ENCODE measurements at places on chromosomes 2 and 18.

DNA sequence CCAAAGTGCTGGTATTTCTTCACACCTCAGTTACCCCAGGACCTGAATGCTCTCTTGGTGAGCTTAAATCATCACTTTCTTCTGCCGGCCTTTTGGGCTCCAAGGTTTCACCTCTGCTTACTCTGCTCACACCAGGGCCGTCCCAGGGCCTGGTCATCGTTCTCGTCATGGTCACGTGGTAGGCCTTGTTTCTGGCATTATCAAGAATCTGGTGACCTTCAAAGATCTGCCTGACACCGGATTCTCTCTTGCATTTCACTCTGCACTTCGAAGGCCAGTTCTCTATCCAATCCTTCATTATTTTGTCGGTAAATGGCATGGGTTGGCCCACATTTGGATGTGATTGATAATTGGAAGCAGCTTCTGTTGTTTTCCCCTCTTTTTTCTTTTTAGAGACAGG, 80.5 kb downstream of the HRH4 start:
- DNase-seq: no peak

DNA sequence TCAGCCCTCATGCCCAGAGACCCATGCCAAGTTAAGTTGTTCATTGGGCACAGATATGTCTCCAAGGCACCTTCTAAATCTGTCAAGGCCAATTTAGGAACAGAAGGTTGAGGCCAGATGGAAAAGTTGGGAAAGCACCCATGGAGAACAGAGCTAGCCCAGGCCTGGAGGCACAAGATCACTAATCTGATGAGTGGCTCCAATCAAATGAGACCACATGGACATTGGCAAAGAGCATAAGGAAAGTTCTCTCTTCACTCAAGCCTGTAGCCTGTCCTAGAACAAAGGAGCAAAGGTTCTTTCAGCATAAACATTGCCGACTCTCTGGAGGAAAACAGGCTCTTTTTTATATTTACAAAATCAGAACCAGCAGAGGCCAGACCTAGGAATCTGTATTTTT, 154.8 kb downstream of the RNF152 start:
- no peak for DNase-seq

DNA sequence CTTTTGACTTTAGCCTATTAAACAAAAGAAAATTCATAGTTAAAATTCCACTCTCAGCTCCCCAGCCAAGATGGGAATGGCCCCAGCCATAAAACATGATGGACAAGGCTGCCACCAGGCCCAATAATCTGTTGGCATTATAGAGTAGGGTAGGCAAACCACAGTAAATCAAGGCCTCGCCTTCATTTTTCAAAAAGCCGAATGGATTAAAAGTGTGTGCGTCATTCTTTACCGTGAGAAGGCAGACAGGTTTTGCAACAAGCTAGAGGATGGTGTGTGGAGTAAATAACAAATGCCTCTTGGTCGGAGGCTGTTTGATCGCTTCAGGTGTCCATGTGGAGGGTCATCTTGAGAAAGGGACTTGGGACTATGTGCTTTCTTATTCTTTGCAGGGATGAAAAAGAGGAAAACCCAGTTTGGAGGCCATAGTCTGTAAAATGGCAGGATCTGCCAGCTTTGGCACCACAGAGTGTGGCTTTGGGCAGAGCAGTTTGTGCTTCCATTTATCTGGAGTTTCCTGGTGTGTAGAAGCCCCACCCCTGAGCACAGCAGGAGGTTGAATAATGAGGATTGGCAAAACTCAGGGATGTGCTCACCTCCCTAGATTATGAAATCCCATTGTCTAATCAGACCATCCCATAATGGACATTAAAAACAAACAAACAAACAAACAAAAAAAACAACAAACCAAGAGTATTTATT, 57.1 kb upstream of the ITGB6 start:
- DNase-seq: no peak

DNA sequence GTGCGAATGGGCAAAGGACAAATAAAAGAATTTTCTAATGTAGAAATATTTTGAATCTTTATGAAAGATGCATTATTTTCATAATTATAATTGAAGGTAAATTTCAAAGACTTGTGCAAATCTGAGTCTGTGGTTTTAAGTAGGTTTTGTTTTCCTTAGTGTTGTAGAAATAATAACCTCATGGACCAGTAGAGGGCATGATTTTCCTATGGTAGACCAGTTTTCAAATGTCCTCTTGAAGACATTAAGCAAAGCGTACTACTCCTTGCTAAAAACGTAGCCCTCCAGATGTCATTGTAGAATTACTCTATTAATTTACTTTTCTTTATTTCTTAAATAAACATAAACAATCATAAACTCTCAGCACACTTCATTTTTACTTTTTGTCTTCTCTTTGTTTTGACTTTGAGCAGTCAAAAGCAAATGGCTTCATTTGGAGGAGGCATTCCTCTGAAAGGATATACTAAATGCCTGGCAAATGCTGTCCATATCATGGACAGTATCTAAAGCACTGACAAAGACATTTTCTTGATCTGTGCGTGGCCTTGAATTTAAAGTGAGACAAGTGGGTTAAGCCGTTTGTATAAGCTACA, 85.8 kb upstream of the FAM237A start:
- peak; percentile 37 for DNase-seq

- no peak for DNase-seq
Measured at GRCh38 chr2:160224060-160224459, 24.0 kb upstream of the ITGB6 start.

DNA sequence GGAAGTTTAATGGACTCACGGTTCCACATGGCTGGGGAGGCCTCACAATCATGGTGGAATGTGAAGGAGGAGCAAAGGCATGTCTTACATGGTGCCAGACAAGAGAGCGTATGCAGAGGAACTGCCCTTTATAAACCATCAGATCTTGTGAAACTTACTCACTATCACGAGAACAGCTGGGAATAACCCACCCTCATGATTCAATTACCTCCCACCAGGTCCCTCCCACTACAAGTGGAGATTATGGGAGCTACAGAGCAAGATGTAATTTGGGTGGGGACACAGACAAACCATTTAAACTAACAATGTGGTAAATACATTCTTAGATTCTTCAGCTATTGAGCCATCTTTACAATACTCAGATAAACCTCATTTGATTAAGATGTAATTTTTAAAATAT, 176.1 kb downstream of the SH3BP4 start:
- no peak for DNase-seq

DNA sequence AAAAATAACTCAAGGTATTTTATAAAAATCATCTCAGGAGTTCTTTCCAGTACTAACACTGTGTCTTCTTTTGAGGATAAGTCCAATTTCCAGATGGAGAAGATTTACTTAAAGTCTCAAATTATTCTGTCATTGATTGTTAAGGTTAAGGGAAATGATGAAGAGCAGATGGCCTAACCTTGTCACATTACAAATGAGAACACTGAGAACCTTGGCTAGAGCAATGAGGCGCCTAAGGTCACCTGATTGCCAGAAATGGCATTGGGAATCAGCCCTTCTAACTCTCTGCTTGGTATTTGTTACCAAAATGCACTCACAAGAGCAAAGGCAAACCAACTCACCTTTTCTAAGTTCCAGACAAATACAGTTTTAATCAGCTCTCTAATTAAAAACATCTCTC, 835.1 kb downstream of the RNF144A start:
- DNase-seq: no peak

DNA sequence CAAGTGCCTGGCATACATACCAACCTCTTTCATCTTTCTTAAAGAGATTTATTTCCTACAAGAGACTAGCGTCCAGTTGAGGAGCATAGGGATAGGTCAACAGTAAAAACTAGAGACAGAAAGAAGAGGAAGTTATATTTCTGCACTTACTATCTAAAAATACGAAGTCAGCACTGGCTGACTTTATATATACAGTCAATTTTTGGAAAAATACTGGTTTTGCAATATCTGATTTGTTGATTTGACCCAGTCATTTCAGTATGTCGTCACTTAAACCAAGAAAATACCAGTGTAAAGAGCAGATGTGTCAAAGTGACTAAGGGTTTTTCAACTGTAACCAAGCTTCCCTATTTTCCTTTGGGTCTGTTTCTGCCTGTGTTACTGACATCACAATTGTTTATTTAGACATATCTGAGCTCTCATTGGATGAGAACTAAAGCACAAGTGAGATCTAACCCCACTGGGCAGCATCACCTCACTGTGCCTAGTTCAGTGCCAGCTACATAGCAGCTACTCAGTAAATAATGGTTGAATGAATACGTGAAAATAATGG, 23.0 kb downstream of the CYTIP start:
- no peak for DNase-seq

- no peak for DNase-seq
Measured at GRCh38 chr2:26617588-26618083, 23.5 kb downstream of the CIB4 start.

- DNase-seq: no peak
Measured at GRCh38 chr2:61620244-61621159, 82.3 kb upstream of the XPO1 start.

GRCh38 chr18:49815927-49816326, 2.6 kb upstream of the ACAA2 start:
- no peak for DNase-seq
